ENCODE measurements at places on chromosomes 1 and 21. TPM values are rescaled to one million over a fixed set of nuclear protein-coding genes. Genes with fewer than 3 reads are reported as not detected.

DNA sequence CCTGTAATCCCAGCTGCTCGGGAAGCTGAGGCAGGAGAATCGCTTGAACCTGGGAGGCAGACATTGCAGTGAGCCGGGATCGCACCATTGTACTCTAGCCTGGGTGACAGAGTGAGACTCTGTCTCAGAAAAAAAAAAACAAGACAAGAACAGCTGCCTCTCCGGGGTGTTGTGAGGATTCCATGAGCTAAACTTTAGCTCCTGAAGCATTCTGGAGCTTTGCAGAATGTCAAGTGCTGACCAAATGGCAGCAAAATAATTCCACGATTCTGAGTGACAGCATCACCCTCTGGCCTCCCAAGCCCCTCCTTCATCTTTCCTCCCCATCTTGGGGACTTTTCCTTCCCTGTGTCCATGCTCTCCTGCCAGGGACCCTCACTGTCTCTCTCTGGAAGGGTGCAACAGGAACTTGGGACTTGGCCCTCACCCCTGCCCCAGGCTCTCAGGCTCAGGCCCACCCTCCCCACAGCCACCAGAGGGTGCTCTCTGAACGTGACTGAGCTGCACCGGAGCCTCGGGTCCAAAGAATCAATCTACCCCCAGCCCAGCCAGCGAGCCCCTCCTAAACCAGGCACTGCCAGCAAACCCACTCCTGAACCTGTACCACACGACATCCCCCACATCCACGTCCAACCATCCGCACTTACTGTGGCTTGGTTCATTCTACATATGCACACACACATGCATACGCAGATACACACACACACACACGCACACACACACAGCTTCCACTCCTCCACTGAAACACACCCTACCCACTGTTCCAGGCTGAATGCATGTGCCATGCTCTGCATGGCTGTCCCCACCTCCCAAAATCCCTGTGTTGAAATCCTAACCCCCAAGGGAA, 45.7 kb downstream of the ACOT7 start:
- DNase-seq = peak; percentile 41
- no peaks in the 10 kb centered on the region for H3K27me3 ChIP-seq
- H3K27ac ChIP-seq = no peak overlapping the region
- H3K4me3 ChIP-seq = no peak overlapping the region

DNA sequence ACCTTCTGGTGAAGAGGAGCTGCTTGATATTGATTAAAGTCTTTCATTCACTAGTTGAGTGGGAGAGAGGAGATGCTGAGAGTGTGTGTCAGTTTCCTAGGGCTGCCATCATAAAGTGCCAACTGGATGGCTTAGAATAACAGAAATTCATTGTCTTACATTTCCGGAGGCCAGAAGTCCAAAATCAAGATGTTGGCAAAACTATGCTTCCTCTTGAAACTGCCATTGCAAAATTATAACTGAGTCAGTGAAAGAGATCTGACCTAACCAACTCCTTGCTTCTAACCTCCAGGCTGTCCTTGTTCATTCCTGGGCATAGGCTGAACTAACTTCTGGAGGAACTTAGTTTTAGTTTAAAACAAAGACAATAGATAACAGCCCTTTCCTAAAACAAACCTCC, 47.1 kb downstream of the PTGS2 start:
- H3K4me3 ChIP-seq = no peak overlapping the region
- peaks cover 9% of the 10 kb centered on the region for H3K4me1 ChIP-seq
- no peaks in the 10 kb centered on the region for H3K27me3 ChIP-seq
- H3K27ac ChIP-seq = no peak overlapping the region
- H3K36me3 ChIP-seq = no peaks in the 10 kb centered on the region
- DNase-seq = no peak

Gene SDC3
- 39.7 TPM for total RNA-seq

- H3K27ac ChIP-seq = no peak overlapping the region
- DNase-seq = peak; percentile 67
- no peaks in the 10 kb centered on the region for H3K36me3 ChIP-seq
- H3K4me3 ChIP-seq = no peak overlapping the region
Measured at GRCh38 chr1:2533365-2533764, 3.3 kb upstream of the HES5 start.

Gene TRIM17
- total RNA-seq = not detected

All from GM23248 (cell line).